Stimulated activated CD8-positive, alpha-beta memory T cell treated with anti-CD3 and anti-CD28 coated beads, Interleukin-7, amount 100 ng/mL, for 24 hours (primary cell): ENCODE measurements at places on chromosomes 3 and 15.

DNA sequence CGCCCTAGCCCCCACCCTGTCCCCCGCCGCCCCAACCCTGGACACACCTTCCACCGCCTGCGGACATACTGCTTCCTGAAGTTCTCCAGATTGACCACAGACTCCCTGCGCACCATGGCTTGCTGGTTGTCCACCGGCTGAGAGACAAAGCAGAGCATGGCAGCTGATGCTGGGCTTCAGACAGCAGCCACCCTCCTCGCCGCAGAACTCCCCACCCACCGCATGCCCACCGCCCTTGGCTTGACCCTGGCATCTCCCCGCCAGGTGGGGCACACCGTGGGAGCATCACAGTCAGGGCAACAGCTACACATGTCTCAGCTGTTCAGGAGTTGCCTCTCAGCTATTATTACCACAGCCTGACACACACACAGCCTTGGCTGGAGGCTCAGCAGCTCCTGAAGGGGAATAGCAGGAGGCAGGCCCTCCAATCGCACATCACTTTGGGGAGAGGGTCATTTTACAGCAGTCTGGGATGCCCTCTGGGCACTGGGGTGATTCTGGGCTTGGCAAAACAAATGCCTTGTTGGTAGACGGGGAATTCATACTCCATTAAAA lies 78.4 kb upstream of the HERC1 start:
- no peak for DNase-seq

DNA sequence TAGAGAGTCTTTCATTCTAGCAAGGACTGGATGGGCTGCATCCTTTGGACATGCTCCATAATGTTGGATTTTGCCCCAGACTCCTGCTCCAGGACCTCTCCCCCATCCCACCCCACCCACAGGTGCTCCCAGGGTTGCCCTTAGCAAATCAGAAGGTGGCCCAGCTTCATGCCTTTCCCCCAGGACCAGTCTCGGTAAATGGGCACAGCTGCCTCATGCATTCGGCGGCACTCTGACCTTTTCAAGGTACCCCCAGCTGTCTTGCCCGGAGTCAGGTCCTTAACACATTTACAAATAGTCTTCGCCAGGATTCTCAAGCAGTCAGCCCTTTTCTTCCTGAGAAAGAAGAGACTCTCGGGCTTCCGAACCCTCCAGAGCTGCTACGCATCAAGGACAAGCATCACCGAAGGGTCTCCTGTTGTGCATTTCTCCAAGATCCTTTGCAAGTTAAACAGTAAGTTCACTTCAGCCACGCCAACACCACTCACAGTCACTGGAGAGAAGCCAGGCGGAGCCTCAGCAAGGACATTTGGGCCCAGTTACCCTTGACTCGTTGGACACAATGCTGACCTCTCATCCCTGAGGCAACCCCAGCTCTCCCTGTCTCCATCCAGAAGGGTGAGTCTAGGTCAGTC lies 287.8 kb downstream of the FAM43A start:
- DNase-seq = no peak

DNA sequence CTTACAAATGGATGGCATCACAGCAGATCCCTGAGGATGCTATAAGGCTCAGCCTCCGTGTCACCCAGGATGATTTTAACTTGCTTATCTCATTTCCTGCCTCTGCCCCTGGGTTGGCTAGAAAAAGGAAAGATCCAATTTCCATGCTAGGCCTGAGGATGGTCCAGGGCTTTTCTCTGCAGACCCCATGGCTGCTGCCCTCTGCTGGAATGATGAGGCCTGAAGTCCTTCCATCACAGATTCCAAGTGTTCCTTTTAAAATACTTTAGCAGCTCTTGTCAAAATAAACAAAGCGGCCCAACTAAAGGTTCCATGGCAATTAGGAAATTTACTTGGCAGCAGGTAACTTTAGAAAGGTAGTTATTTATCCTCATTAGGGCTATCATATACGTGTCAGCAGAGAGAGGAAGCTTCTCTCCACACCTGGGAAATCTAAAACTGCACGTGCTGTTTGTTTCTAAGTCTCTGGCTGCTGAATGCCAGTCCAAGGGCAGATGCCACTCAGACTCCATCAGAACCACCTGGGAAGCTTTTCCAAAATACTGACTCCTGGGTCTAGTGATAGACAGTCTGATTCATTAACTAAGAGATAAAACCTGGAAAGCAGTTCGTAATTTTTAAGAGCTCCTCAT lies 401.9 kb upstream of the IL12A start:
- DNase-seq = no peak

- no peak for DNase-seq
Measured at GRCh38 chr3:40914475-40914874, 284.8 kb upstream of the CTNNB1 start.

GRCh38 chr3:53750253-53751210 lies 95.7 kb downstream of the CHDH start:
- no peak for DNase-seq

DNA sequence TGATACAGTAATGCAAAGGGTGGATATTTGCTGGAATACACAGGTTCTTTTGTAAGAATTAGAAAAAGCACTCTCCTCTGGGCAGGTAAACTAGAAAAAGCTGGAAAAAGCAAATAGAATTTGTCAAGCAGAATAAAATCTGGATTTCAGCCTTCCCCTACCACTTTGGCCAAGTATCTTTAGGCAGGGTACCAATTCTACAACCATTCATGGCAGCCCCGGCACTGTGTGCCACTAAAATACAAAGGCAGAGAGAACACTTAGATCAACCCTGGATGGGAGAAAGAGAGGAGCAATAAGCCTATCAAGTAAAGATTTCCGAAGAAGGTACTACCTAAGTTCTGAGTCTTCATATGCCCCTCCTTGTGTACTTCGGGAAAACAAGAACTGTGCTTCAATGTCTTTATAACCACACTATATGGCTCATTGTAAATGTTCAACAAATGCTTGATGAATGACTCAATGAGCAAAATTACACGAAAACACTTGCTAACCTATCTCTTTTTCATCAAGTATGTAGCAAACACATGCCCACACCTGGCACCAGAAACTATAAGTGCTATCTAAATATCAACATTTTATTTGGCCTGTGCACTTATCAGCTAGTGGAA lies 20.8 kb downstream of the STAG1 start:
- no peak for DNase-seq

DNA sequence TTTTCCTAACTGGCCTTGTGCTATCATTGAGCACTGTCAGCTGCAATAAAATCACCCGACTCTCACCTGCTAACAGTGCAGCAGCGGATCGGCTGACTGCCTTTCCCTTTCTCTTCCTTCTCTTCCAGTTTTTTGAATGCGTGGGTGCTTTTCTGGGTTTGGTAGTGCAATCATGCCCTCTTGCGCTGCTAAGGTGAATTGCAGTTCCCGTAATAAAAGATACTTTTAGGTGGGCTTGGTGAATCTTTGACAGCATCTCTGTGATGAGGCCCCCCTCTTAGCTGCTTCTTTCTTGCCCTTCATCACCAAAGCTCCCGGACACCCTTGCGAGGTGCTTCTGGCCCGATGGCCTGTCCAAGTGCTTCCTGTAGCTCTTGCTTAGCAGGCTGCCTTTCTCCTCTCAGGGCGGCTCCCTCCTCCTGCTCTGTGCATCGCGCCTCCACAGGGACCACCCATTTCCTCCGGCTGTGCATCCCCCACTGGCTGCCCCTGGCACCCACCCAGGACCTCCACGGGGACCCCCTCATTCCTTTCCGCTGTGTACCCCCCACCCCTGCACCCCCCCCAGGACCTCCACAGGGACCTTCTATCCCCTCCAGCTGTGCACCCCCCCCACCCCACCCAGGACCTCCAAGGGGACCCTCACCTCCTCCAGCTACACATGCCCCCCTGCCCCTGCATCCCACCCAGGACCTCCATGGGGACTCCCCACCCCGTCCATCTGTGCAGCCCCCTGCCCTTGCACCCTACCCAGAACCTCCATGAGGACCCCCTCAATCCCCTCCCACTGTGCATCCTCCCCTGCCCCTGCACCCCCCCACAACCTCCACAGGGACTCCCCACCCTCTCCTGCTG lies 50.8 kb upstream of the RPL32 start:
- no peak for DNase-seq

- no peak for DNase-seq
Measured at GRCh38 chr3:126682009-126682408, 22.0 kb upstream of the CHCHD6 start.

GRCh38 chr3:27252646-27253045 lies 116.5 kb downstream of the NEK10 start:
- no peak for DNase-seq

GRCh38 chr15:66040211-66040892 lies 171.1 kb downstream of the RAB11A start:
- no peak for DNase-seq

- no peak for DNase-seq
Measured at GRCh38 chr3:111215481-111215880, 143.9 kb downstream of the NECTIN3 start.

- DNase-seq = no peak
Measured at GRCh38 chr15:85389306-85389650, 8.9 kb downstream of the AKAP13 start.

DNA sequence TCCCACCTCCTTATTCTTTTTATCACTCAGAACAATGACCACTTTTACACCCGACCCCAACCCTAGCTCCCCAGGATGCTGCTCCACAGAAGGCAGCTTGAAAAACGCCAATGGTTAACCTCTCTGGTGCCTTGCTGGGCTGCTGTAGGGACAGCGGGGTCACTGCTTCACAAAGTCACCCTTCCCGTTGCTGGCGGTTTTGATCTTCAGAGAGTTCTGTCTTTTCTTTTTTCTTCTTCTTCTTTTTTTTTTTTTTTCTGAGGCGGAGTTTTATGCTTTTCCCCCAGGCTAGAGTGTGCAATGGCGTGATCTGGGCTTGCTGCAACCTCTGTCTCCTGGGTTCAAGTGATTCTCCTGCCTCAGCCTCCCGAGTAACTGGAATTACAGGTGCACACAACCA lies 20.7 kb downstream of the CEP19 start:
- no peak for DNase-seq

GRCh38 chr3:128483657-128484403 lies 9.2 kb downstream of the GATA2 start:
- DNase-seq = no peak

DNA sequence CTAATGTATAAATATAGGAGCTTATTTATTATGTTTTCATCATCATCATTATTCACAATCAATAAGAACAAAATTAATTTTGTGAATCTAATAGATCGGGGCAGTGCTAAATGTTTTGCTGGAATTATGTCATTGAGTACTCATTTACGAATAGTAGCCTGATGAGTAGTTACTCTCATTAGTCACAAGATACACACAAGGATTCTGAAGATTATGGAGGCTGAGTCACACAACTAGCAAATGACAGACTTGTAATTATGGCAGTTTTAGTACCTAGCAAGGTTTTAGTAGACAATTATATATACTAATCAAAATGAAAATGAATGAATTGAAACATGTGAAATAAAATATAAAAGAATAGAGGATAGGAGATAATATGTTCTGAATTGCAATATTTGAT lies 954.2 kb downstream of the CADM2 start:
- no peak for DNase-seq

- DNase-seq = no peak
Measured at GRCh38 chr3:52153389-52154096, 680 bp downstream of the POC1A start.

DNA sequence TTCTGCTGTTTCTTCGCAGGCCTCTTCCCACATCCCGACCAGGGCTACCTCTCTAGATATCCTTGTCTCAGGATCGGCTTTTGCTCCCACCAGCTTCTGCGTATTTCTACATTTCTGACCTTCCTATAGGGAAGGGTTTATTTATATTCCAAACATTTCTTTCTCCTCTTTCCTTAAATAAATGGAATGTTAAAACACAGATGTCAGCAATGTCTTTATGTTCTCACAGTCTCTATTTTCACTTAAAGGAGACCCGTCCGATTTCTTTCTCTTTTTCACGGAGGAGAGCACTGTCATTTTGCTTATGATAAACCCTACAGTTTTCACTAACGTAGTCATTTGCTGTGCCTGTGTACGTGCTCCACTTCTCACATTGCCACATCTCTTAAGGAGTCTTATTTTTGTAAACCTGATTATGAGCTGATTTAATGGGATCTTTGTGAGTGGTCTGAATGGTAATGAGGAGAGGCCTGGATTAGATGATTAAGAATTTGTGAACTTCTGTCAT lies 630 bp downstream of the KIF15 start:
- no peak for DNase-seq

GRCh38 chr3:58858126-58858525 lies 191.6 kb upstream of the FAM3D start:
- no peak for DNase-seq

DNA sequence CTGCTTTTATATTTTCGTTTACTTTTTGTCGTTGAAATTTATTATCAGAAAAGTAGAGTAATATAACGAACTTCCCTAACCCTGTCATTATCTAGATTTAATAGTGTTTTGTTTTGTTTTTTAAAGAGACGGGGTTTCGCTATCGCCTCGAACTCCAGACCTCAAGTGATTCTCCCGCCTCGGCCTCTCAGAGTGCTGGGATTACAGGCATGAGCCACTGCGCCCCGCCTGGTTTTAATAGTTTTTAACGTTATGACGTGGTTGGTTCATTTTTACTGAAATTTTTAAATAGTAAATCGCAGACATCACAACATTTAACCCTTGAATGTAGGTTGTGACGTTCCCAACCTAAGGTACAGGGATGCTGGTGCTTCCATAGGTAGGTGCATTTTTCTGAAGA lies 1.0 kb downstream of the NGRN start:
- no peak for DNase-seq

GRCh38 chr15:50777042-50777441 lies 11.5 kb upstream of the SPPL2A start:
- no peak for DNase-seq

DNA sequence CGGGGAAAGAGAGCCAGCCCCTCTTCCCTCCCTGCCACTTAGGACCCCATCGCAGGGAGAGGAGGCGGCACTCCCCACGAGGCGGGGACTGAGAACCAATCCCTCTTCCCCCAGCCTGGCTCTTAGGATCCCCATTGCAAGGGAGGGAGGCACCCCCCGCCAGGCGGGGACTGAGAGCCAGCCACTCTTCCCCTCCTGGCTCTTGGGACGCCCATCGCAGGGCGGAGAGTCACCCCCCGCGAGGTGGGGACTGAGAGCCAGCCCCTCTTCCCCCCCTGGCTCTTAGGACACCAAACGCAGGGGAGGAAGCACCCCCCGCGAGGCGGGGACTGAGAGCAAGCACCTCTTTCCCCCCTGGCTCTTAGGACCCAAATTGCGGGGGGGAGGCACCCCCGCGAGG lies 34.2 kb upstream of the SSUH2 start:
- DNase-seq = no peak

DNA sequence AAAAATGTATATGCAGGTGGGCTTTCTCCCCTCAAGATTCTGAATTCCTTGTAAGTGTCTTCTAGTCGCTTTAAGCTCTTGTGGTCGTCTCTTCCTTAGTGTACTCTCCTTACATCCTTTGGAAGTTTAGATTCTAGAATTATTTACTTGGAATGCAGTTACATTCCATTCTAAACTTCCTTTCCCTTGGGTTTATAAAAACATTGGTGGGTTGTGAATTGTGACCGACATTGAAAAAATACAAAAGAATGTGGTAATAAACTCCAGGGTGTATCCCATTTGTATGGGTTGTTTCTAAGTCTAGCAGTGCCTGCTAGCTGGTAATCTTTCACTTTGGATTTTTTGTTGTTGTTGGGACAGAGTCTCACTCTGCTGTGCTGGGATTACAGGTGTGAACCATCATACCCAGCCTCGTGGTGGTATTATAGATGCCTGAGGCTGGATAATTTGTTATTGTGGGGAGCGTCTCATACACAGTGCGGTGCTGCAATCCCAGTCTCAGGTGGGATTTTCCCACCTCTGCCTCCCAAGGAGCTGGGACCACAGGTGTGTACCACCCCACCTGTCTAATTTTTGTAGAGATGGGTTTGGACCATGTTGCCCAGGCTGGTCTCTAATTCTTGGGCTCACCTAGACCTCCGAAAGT lies 9.1 kb downstream of the CHD2 start:
- no peak for DNase-seq

GRCh38 chr3:37500518-37500917 lies 326.1 kb upstream of the LRRFIP2 start:
- DNase-seq = no peak
